ENCODE measurements at places on chromosomes 2 and 18. TPM values are rescaled to one million over a fixed set of nuclear protein-coding genes. Genes with fewer than 3 reads are reported as not detected.

The CNGA3 gene
- total RNA-seq: not detected

The MCM6 gene
- 7.5 TPM for total RNA-seq

The MYCN gene
- 1.5 TPM for total RNA-seq

The ZNF521 gene
- 6.4 TPM for total RNA-seq

The SAG gene
- not detected for total RNA-seq

- no peak for DNase-seq
Observed at GRCh38 chr2:172109256-172109987, 6.7 kb upstream of the DLX2 start.

GRCh38 chr2:239291475-239292350 lies 109.1 kb downstream of the HDAC4 start:
- no peak for DNase-seq

Measured in lower leg skin (tissue), 4 donors.